A673 (cell line): ENCODE measurements at places on chromosomes 5 and 9. TPM values are rescaled to one million over a fixed set of nuclear protein-coding genes. Genes with fewer than 3 reads are reported as not detected.

- no peaks in the 10 kb centered on the region for H3K4me1 ChIP-seq
- H3K27ac ChIP-seq = no peak overlapping the region
- no peak overlapping the region for H3K4me3 ChIP-seq
- no peaks in the 10 kb centered on the region for H3K27me3 ChIP-seq
Measured at GRCh38 chr9:21967702-21968101, 26.5 kb downstream of the CDKN2A start.

DNA sequence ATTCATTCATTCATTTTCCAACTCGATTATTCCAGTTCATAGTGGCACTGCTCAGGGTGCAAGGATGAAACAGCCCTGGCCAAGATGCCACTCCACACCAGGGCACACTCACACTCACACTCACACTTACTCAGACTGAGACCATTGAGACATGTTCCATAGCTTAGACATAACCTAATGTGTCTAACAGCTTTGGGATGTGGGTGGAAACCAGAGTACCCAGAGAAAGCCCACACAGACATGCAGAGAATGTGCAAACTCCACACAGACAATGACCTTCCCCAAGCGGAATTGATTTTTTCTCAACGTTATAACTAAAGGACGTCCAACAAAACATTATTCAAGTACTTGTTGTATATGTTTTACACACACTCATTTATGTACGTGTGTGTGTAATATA, 1363.5 kb downstream of the EFNA5 start:
- no peaks in the 10 kb centered on the region for H3K36me3 ChIP-seq
- no peak overlapping the region for H3K27ac ChIP-seq
- no peak for DNase-seq
- peaks cover 12% of the 10 kb centered on the region for H3K4me1 ChIP-seq
- no peak overlapping the region for H3K4me3 ChIP-seq

Gene RLN2
- not detected in 2 replicates for total RNA-seq

- DNase-seq = no peak
- H3K27me3 ChIP-seq = no peaks in the 10 kb centered on the region
- no peak overlapping the region for H3K27ac ChIP-seq
- H3K4me1 ChIP-seq = peaks cover 78% of the 10 kb centered on the region
- H3K4me3 ChIP-seq = no peak overlapping the region
- H3K36me3 ChIP-seq = peaks cover 22% of the 10 kb centered on the region
Measured at GRCh38 chr5:109701252-109701651, 11.5 kb downstream of the MAN2A1 start.

GRCh38 chr9:105968811-105969466, 274.6 kb downstream of the TMEM38B start:
- no peak overlapping the region for H3K4me3 ChIP-seq
- H3K4me1 ChIP-seq = no peaks in the 10 kb centered on the region
- H3K27ac ChIP-seq = no peak overlapping the region
- DNase-seq = no peak
- no peaks in the 10 kb centered on the region for H3K27me3 ChIP-seq

DNA sequence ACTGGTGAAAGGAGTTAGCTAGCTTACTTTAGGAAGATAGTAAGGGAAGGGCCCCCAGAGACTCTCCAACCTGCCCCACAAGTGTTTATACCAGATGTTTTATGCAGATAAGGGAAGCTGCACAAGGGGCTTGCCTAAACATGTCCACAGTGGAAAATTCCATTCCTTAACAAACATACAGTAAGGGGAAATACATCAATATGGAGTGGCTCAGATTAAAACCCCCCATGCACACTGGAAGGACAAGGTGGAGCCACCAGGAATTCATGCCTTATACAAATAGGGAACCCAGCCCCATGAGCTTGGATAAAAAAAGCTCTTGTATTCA, 106.3 kb upstream of the GPBP1 start:
- H3K27me3 ChIP-seq = no peaks in the 10 kb centered on the region
- peak; percentile 37 for DNase-seq
- H3K4me3 ChIP-seq = no peak overlapping the region
- H3K4me1 ChIP-seq = peaks cover 9% of the 10 kb centered on the region

DNA sequence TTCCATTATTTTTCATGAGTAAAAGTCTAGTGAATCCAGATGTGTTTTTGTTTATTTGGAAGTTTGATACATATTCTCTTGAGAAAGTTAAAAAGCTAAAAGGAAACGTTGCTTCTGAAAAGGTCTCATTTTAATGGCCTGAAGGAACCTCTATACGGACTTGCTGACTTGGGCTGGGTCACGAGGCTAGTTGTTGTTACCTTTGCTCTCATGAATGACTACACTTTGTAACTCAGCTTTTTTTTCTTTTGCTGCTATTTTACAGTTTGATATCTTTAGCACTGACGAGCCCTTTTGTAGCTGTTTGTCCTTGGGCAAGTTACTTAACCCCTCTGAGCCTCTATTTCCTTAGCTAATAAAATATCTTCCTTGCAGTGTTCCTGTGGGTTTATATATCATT, 211.5 kb downstream of the PCSK5 start:
- H3K4me1 ChIP-seq = no peaks in the 10 kb centered on the region
- DNase-seq = no peak
- H3K36me3 ChIP-seq = no peaks in the 10 kb centered on the region
- no peak overlapping the region for H3K4me3 ChIP-seq
- no peak overlapping the region for H3K27ac ChIP-seq
- H3K27me3 ChIP-seq = peaks cover 72% of the 10 kb centered on the region

DNA sequence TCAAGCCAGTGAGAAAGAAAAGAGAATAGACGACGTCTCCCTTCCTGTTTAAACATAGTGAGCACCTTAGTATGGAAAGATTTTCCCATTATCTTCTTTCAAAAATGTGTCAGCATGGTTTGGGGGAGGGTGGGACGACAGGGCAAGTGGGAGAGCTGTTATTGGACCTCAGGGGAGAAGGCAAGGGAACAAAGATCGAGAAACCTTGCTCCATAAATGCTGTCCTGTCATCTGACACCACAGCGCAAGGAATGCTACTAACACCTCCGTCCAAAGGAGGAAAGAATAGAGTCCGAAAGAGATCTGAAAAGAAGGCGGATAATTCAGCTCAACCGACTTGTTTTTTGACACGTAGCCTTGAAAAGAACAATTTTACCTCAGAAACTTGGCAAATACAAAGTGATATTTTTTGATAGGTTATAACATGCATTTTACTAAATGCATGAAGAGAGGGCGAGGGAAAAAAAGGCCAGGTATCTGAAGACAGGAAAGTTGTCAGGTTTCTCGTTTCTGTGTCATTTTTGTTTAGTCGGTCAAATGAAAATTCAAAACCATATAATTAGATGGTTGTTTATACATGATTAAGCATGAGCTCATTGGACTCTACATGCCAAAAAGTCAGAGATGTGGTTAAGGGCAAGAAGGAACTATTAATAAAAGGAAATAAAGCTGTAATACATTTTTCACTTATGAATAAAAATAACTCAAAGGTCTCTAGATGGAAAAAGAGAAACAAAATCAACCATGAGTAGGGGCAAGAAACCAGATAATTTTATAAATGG, 155.7 kb downstream of the GLIS3 start:
- DNase-seq = no peak
- H3K36me3 ChIP-seq = no peaks in the 10 kb centered on the region
- H3K4me1 ChIP-seq = no peaks in the 10 kb centered on the region

DNA sequence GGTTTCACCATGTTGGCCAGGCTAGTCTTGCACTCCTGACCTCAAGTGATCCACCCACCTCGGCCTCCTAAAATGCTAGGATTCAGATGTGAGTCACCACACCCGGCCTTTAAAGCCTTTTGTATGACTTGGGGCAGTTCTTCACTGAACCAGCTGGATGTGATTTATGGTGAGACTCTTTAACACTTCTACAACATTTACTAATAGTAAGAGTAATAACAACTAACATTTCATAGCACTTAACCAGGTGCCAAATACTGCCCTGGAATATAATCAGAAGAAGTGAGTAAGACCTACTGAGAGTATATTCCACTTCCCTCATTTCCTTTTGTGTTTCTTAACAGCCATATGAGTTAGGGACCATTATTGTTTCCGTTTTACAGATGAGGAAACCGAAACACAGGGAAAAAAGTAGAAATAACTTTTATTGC, 10.0 kb downstream of the ZSWIM6 start:
- no peaks in the 10 kb centered on the region for H3K27me3 ChIP-seq
- H3K4me1 ChIP-seq = peaks cover 62% of the 10 kb centered on the region
- no peak overlapping the region for H3K4me3 ChIP-seq
- peak; percentile 49 for DNase-seq

Gene PRDM9
- not detected in 2 replicates for total RNA-seq

DNA sequence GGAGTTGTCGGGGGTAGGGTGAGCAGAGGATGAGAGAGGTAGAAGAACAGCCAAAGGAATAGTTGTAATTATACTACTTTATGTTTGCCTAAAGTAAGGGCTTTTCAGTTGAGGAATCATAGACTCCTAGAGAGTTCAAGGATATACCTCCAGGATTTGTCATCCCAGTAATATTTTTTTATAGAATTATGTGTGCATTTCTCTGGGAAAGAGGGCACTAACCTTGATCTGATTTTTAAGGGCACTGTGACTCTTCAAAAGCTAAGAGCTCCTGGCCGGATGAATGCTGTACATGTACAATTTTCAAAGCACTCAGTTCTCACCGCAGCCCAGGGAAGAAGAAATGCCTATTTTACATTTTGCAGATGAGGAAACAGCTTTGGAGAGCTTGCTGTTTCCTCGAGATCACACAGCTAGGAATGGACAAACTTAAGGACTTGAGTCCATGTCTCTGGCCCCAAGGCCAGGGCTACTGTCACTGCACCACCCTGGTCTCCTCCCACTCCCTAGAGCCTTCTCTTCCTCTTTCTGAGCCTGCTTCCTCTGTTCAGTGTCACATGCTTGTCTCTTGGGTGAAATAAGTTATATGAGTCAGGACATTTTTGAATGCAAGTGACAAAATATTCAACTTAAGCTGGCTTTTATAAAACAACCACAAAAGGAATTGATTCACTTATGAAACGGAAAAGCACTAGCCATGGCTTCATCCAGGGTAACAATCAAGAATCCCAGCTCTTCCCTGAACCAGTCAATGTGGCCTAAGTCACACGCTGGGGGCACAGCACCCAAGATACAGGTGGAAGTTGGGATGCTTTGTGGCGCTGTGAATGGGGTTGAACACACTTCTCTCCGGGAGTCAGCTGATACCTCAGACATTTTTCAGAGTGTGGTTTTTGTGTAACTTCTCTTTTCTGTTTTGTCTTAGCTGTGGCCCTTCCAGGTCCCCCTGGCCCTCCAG, 45.7 kb upstream of the TGFBR1 start:
- no peaks in the 10 kb centered on the region for H3K4me1 ChIP-seq
- no peak overlapping the region for H3K27ac ChIP-seq
- H3K27me3 ChIP-seq = peaks cover 16% of the 10 kb centered on the region
- H3K36me3 ChIP-seq = no peaks in the 10 kb centered on the region
- no peak for DNase-seq

DNA sequence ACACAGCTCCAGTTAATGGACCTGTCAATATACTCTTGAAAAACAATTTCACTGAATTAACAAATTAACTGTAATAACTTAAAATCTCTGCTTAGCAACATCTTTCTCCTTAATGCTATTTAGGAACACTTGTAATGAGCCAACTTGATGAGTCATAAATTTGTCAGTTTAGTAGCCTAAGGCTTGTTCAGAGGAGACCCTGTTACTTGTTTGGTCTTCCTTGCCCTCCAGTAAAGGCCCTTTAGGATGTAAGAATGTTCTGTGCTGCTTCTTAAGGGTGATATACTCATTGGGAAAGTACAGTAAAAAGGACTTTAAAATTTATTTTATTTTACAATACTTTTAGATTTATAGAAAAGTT, 11.4 kb upstream of the MATR3 start:
- H3K36me3 ChIP-seq = peaks cover 89% of the 10 kb centered on the region
- H3K4me3 ChIP-seq = no peak overlapping the region
- H3K27ac ChIP-seq = no peak overlapping the region

Gene SHC3
- total RNA-seq = 5.5 and 6.6 TPM in 2 replicates

DNA sequence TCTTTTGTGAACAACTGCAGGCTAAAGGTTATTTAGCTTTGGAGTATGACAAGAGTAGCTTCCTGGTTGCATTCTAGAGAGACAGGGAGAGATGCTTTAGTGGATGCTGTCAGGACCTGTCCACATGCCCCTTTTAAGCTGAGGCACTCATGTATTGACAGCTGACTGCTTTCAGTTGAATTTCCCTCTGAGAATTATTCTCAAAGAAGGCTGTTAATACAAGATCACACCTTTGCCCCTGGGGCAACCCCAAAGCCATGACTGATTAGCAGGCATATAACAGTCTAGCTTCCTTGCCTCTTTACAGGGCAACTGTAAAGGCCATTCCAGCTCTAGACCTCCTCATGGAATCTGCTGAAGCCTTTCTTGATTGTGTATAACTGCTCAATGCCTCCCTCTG, 117.6 kb upstream of the ATP10B start:
- H3K4me1 ChIP-seq = no peaks in the 10 kb centered on the region
- no peaks in the 10 kb centered on the region for H3K36me3 ChIP-seq
- H3K27me3 ChIP-seq = no peaks in the 10 kb centered on the region
- DNase-seq = no peak
- H3K4me3 ChIP-seq = no peak overlapping the region

Gene GMCL2
- total RNA-seq = not detected in 2 replicates

DNA sequence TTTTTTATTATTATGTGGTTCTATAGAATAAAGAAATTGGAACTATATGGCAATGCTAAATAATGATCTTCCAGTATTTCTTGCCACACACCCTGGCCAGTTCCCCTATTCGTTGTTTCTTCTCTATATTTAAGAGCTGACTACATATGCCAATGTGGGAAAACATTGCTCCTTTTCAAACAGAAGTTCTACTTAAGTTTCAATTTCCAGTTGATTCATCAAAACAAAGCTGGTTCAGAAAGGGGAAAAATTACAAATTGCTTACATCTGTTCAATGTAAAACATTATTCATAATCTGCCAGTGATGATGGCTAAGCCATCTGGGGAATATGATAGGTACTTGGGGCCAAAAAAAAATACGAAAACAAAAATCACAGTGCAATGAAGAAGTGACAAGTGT, 76.9 kb downstream of the ST8SIA4 start:
- H3K4me1 ChIP-seq = peaks cover 25% of the 10 kb centered on the region
- H3K4me3 ChIP-seq = no peak overlapping the region
- H3K27me3 ChIP-seq = peaks cover 6% of the 10 kb centered on the region
- no peak overlapping the region for H3K27ac ChIP-seq

Gene LRRC19
- total RNA-seq = not detected in 2 replicates

Gene ALDH1A1
- 8.7 and 8.8 TPM in 2 replicates for total RNA-seq

DNA sequence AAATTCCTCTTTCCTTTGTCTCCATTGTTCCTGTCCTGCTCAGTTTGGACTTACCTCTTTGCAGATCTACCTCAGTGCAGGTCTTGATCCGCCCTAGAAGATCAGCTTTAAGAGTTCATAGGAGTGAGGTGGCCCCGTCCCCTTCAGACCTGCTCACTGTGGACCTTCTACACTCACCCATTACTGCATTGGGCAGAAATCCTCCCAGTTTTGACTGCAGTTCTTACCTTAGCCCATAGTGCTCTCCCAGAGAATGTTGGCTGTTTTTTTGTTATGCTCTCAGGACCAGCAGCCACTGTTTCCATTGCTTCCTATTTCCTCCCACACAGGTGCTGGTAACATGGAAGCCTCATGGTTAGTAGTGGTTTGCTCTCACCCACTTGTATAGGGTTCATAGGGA, 63.3 kb downstream of the GALNT10 start:
- DNase-seq = no peak
- H3K36me3 ChIP-seq = no peaks in the 10 kb centered on the region
- H3K27ac ChIP-seq = no peak overlapping the region
- H3K4me3 ChIP-seq = no peak overlapping the region
- no peaks in the 10 kb centered on the region for H3K4me1 ChIP-seq
- H3K27me3 ChIP-seq = peaks cover 11% of the 10 kb centered on the region
